ENCODE measurements at places on chromosomes 2 and 18.

DNA sequence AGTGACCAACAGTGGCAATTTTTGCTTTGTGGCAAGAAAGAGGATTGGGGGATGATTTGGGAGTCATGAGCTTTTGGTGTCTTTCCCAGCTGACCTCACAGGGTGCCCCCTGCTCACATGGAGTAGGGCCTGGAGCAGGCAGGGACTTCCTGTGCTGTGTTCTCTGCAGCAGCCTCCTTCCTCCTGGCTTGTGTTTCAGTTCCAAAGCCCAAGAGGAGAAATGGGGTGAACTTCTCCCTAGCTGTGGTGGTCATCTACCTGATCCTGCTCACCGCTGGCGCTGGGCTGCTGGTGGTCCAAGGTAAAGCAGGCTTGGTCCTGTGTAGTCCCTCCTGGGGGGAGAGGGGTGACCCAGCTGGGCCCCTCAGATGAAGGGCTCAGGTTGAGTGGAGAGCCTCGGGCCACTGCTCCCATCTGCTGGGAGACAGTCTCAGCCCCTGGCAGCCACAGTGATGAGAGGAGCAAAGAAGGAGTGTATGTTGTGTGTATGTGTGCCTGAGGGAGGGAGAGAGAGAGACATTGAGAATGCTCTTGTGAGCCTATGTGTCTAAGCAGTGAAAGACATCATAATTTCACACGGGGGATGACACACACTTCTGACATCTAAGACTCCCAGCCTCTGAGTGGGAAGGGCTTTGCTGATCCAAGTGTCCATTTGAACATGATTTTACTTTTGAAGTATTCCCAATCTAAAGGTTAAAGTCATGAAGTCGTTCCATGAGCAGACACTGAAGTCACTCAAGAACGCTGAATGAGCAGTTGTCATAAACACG, 27.2 kb downstream of the MARCO start:
- no peak for DNase-seq

DNA sequence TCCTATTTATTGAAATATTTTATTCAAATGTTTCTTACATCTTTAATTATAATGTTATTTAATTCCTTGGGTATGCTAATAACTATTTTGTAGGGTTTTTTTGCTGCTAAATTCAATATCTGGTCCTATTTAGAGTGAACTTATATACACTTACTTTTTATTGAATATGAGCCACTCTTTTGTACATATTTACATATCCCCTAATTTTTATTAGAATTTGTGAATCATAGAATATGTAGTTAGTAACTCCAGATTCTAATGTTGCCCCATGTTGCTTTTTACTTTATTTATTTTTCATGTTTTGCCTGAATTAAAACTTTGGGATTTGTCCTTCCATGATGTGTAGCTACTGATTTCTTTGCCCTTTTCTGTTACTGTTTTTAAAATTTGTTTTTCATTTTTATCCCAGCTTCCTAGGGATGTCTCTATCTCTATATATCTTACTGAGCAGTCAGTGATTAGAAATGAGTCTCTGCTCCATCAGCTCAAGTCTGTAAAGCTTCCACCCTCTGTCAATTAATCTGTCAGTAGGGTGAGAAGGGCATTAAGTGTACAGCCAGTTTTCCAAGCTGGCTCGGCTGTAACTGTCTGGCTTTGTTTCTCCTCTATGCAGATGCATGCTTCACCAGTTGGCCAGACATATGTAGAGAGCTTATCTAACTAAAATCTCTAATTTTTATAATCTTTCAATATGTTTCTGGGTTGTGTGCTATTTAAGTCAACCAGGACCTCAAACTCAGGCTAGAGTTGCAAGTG, 256.9 kb downstream of the CDH19 start:
- no peak for DNase-seq

DNA sequence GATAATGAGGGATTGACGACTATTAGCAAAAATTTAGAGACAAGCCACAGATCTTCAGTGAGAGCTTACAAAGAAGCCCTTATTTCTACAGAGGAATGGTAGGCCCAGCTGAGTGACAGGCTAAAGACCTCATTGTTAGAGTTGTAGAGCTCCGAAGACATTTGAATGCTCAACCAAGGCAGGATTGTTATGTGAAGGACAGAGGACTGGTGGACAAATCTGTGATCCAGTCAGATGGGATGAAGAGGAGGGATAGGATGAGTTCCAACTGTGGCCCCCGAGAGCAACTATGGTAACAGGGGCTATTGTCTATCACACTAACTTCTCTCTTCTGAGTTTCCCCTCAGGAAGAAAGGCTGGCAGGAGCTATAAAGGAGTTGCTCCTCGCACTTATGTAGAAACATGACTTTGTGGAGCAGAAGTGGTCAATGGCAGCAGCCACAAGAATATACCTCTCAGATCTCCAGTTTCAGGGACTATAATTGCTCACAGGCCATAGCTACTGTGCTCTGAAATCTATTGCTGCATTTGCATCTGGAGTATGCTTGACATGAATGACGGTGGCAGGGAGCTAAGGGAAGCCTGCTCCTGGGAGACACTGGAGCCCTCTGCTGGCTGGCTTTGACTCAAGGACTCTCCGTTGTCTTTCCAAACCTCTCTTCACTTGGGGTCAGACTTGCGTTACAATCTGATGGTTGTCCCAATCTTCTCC, 50.3 kb upstream of the GREB1L start:
- no peak for DNase-seq

DNA sequence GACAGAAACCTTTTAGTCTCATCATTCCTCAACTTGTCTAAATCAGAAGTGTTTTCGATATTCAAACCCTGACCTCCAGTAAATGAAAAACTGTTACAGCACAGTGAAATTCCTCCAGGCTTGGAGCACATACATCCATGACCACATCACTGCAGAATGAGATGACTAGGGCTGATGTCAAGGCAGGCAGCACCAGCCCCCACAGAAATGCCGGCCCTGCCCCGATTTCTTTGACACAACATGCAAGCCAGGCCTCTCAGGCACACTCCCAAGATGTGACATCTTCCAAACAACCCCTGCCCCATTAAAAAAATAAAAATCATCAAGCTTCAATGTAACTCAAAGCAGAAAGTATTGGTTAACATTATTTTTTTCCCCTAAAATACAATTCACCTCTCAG, 103.3 kb downstream of the CTAGE1 start:
- no peak for DNase-seq
